Activated CD4-positive, alpha-beta T cell treated with anti-CD3 and anti-CD28 coated beads, Interleukin-2, Interleukin-6, amounts not matched to agents 100 ng/mL and 50 ng/mL, durations not matched to agents 16 hours and 8 hours (primary cell): ENCODE measurements at places on chromosomes 11 and 22.

DNA sequence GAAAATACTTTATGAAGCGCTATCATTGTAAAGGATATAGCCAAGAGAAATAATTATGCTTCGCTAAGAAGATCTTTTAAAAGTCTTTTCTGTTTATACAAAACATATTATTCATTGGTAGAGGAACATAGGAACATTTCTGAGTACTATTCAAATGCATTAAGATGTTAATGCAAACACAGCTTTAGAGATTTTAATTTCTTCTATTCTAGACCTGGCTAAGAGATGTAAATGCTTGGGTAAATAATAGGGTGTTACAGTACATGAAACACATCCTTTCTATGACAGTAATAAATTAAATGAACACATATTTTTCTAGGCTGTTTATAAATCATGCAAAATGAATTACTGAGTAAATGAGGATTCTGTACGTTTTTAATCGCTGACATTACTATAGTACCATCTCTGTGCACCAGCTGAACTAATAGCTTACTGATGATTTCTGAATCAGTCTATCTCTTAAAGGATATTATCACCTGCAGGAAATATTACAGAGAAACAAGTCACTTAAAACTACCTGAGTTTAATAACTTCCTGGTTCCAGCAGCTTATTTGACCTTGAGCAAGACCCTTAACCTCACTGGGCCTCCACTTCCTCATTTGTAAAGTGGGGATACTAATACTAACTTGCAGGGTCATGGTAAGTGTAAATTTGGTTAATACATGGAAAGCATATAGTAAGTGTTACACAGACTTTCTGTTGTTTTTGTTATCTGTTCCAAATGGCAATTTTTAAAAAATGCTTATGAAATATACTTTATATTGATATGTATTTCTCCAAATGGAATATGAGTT is 344.9 kb downstream of the DYNC2H1 start:
- DNase-seq = no peak

GRCh38 chr11:104609311-104610085 is 288.8 kb downstream of the CASP12 start:
- DNase-seq = peak; percentile 62

- DNase-seq = no peak
These were observed 87.5 kb downstream of the SNX19 start for GRCh38 chr11:130828741-130829140.

- peak; percentile 95 for DNase-seq
These were observed at the start of gene FOSL1 for GRCh38 chr11:65900125-65900898. TSS of gene FOSL1 (minus strand) at chr11:65900388. CDS start at chr11:65900339, 49 bp downstream.

GRCh38 chr11:62708392-62708791 is 916 bp downstream of the GNG3 start:
- no peak for DNase-seq

DNA sequence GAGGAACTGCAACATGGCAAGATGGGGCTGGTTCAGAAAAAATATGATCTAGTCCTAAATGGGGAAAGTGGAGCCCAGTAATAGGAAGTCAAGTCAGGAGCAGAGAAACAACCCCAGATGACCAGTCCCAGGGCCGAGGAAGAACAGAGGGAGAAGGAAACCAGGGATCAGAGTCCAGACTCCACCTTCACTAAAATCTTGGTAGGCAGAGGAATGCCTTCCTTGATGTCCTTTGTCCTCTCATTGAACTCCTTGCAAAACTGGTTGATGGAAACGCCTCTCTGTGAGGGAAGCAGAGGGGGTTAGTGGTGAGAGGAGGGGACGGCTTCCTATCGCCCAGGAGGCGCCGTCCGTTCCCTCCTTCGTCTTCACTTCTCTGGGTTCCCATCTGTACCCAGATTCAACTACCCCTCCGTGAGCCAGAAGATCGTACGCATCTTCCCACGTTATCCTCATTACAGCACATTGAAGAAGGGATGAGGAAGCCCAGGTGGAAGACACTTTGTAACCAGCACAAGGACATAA is 607 bp downstream of the MRPL11 start:
- no peak for DNase-seq

- DNase-seq = no peak
These were observed 6.9 kb upstream of the PHRF1 start for GRCh38 chr11:569158-569885.

DNA sequence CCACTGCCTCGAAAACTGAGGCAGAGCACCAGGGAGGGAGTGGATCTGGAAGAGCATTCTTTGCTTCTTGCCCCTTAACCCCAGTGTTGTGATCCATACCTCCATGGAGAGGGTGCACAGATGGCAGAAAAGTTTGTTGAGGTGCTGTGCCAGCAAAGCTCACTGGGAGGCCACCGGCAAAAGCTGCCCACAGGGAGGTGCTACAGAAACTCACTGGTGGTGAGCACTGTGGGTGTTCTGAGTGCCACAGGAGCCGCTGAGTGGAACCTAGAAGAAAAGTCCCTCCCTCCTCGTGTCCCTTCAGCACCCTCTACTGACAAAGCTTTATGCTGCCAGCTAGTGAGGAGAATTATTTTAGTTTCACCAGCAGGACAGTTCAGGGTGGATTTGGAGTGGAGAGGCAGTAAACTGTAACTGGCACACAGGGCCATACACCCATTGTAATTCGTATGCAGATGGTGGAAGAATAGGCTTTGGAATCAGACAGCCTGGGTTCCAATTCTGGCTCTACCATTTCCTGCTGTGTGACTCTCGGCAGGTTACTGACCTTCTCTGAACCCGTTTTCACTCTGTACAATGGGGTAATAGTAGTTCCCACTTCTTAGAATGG is 84.6 kb downstream of the SWAP70 start:
- DNase-seq = peak; percentile 81

- no peak for DNase-seq
These were observed 18.1 kb upstream of the BDNF start for GRCh38 chr11:27718346-27718862.

DNA sequence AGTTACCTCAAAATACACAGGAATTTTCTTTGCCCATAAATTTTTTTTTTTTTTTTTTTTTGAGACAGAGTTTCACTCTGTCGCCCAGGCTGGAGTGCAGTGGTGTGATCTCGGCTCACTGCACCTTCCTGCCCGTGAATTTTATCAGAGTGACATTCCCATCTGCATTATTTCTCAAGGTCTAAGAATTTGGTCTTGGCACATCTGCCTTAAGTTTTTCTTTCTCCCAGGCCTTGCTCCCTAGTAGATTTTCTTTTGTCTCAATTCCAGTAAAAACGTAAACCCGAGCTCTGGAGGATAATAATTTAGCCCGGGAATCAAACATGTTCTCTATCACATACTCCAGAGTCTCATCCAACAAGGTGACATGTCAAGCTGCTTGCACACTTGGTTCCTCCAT is 12.4 kb downstream of the TRIM6 start:
- no peak for DNase-seq

DNA sequence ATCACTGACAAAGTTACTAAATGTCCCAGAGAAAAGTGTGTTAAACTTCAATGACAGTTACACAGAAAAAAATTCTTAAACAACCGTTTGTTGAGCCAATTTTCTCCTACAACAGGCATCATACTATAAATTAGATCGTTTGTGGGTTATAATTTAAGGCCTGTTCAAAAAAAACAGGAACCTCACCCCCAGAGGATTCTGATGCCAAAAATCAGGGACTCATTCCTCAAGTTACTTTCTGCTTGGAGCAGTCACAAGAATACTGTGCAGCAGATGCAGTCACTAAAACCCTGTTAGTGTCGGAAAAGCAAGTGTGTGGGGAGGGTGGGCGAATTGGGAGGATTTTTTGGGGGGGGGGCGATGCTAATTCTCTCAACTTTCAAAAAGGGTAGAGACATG is 657 bp downstream of the CWC15 start:
- DNase-seq = no peak

- DNase-seq = no peak
These were observed 890.2 kb downstream of the NTM start for GRCh38 chr11:132260636-132261035.

DNA sequence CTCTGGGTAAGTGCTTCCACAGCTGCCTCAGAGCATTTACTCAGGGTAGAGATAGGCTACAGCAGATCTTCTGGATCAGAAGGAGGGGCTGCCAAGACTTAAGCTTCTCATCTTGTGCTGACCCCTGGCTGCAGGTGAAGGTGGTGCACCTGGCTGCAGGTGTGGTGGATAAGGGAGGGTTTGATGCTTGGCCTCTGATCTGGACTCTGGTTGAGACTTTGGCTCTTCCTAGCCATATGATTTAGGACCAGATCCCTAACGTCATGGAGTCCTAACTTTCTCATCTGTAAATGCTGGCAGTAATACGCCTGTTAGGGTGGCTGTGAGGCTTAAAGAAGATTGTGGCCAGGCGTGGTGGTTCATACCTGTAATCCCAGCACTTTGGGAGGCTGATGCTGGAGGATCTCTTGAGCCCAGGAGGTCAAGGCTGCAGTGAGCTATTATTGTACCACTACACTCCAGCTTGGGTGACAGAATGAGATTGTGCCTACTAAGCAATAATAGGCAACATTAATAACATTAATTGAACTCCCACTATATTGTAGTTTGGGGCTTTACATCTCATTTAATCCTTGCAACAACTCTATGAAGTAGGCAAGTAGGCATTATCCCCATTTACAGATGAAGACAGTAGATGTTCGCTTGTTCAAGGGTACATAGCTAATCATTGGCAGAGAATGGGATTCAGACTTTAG is 10.7 kb downstream of the DTX4 start:
- no peak for DNase-seq

- no peak for DNase-seq
These were observed 46.5 kb upstream of the ADA2 start for GRCh38 chr22:17265649-17266248.

- DNase-seq = no peak
These were observed 38.4 kb downstream of the DRD2 start for GRCh38 chr11:113436672-113437252.

DNA sequence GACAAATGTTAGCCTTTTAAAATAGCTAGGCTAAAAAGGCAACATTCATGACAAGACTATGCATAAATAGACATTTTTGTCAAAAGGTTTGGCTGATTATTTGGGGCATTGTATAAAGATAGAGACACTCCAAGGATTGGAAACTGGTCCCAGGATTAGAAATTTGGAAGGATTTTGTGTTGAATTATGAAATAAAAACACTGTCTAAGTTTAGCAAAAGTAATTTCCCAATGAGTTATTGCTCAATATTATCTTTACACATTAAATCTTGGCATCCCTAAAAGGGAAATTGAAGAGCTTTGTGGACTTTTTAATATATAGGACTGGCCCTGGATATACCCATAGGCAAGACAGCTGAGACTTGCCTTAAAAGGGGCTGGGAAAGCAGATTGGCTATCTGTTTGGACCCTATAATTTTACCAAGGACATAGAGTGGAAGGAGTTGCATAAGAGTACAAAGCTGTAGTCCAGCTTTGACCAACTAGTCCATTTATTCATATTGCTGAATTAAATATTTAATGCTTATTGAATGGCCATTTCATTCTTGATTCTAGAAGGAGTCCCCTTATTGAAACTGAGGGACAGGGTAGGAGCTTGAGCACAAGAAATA is 382.7 kb downstream of the METTL15 start:
- DNase-seq = no peak

DNA sequence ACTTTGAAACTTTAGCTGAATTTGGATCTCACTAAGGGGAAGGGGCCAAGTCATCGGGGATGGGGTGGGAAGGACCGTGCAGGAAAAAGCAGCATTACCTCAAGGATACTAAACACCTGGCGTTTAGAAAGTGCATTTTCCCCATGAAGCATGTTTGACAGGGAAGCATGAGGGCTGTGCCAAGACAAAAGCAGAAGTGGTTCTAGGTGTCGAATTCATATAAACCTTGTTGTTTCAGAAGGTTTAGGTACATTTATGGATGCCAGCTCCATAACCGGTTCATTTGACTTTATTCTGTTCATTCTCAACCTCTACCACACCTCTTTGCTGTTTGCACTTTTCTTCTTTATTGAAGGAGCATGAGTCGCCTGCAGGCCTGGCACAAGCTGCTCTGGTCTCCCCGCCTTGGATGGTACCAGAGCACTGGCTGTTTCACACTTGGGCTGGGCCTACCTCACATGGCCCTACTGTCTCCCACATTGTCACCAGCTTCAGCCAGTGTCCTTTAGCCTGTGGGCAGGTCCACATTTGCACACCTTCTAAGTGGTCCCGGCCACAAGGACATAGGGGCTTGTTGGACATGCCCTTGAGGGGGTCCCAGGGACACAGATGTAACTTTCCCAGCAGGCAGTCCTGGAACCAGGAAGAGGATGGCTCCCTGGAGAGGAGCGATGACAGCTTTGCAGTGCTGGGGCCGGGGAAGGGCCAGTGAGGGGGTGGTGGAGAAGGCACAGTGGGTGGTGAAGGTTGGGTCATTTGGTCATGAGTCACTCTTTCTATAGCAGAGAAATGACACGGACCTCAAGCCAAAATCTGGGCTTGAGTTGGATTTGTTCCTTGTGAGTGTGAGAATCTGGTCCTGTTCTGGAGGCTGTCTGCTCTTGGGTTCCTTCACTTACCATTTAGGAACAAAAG is 3.2 kb upstream of the ST14 start:
- no peak for DNase-seq

DNA sequence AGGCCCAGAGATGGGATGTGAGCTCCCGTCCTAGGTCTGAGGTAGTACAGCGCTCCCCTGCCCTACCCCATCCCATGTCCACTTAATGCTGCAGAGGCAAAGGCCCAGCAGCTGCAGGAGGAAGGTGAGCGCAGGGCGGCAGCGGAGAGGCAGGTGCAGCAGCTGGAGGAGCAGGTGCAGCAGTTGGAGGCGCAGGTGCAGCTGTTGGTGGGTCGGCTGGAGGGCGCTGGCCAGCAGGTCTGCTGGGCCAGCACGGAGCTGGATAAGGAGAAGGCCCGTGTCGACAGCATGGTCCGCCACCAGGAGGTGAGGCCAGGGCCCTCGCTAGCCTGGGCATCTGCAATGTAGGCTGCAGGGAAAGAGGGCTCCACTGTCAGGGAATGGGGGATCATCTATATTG is 15.2 kb downstream of the CCDC157 start:
- no peak for DNase-seq

DNA sequence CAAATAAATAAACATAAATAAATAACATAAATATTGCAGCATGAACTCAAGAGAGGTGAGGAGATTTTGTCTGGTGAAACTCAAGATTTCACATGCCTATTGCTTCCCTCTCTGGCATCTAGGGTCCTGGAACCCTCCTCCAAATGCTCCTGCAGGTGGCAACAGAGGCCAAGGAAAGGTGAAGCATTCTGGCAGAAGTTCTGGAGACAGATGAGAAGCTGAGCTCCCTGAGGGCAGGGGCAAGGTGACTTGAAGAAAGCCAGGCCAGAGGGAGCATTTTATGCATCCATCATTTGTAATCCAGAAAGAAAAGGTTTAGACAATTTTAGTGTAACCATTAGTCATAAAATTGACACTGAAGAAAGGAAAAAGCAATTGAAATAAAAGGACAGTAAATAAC is 64.9 kb downstream of the ENDOD1 start:
- peak; percentile 73 for DNase-seq

- no peak for DNase-seq
These were observed 24.1 kb upstream of the THY1 start for GRCh38 chr11:119446871-119447663.

GRCh38 chr11:7604331-7604955 is 68.9 kb downstream of the CYB5R2 start:
- no peak for DNase-seq
